IMR-90 (cell line): ENCODE measurements at places on chromosomes 1 and 21. TPM values are rescaled to one million over a fixed set of nuclear protein-coding genes. Genes with fewer than 3 reads are reported as not detected.

FCRL5 gene
- polyA plus RNA-seq: not detected in 2 replicates

- no peak overlapping the region for H3K27ac ChIP-seq
Measured at GRCh38 chr1:159933347-159933746, 8.0 kb upstream of the TAGLN2 start.

DNA sequence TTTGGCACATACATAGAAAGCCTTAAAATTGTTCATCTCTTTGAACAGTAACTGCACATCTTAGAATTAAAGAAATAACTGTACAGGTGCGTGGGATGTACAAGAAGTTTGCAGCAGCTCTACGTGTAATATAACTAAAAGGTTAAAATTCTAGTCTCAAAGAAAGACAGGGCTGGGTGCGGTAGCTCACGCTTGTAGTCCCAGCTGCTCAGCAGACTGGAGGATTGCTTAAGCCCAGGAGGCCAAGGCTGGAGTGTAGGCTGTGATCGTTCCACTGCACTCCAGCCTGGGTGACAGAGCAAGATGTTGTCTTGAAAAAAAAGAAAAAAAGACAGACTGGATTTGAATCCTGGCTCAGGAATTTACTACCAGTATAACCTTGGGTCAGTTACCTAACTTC, 13.4 kb downstream of the PARP1 start:
- no peaks in the 10 kb centered on the region for H3K4me1 ChIP-seq
- H3K4me3 ChIP-seq: no peak overlapping the region
- DNase-seq: no peak
- peaks cover 32% of the 10 kb centered on the region for H3K36me3 ChIP-seq

DNA sequence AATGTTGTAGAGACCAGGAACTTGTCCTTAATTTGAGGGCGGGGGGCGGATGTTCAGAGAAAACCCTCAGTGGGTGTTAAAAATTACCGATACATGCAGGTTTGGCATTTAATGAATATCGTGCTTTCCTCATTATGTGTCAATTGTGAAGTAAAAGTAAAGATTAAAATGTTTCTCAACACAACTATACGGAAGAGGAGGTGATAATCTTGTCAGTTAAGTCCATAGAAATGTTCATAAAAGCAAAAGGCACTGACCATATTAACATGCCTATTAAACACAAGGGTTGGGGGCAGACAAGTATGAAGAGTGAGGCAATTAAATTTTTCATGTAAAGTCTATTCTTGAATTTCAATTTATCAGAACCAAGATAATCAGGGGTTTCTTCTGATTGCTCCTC, 1.3 kb downstream of the BRINP3 start:
- no peak overlapping the region for H3K27ac ChIP-seq
- DNase-seq: no peak
- no peaks in the 10 kb centered on the region for H3K4me1 ChIP-seq
- H3K4me3 ChIP-seq: no peak overlapping the region
- H3K36me3 ChIP-seq: no peaks in the 10 kb centered on the region
- no peaks in the 10 kb centered on the region; the same call in 1 of the 2 replicates for H3K27me3 ChIP-seq

DNA sequence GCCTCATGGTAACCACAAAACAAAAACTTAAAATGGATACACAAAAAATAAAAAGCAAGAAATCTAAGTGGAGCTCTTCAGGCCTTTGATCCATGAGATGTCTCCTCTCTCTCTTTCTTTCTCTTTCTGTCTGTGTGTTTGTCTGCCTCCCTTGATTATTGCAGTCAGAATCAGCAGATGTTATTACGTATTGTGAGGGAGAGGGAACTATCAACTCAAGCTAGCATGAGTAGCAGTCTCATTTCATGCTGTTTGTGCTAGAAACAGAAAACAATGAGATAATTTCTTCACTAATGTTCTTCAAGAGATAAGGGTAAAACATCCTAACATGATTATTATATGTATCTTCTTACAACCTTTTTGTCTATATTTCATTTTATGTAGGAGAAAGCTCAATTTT, 103.7 kb upstream of the PDC start:
- no peaks in the 10 kb centered on the region for H3K36me3 ChIP-seq
- no peaks in the 10 kb centered on the region; the same call in 1 of the 2 replicates for H3K4me1 ChIP-seq

DNA sequence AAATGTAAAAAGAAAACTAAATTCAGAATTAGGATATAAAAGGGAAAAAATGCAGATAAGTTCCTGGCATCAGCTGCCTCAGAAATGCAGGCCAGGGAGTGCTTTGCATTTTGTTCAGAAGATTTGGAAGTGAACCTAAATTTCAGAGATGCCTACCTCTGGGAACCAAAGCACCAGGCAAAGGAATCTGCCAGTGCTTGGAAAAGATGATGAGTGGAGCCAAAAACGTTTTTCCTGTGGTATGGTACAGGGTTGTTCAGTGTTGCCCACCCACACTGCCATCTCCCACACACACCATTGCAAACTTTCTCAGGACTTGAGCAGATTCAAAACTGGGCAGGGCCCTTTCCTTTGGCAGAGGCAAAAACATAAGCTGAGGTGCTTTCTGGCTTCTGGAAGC, 349.5 kb downstream of the TGFB2 start:
- H3K4me1 ChIP-seq: 0 out of 2 replicates have a peak, but pooled peaks cover 2% of the 10 kb centered on the region
- H3K36me3 ChIP-seq: no peaks in the 10 kb centered on the region
- H3K4me3 ChIP-seq: no peak overlapping the region

DNA sequence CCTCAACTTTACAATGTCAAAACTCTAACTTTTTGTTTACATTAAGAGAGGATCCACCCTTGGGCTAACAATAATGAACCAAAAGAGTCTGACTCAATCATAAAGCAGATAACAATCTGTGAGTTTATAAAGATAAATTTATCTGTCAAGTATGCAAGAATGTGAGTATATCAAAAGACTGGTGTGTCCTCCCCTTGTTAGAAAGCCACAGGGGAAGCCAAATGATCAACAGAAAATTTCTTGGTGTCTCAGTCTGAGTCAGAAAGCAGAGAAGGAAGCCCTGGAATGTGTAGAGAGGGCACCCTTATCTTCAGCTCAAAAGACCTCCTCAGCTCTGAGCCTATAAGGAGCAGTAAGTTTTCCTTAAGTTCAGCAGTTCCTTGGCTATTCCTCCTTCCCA, 13.9 kb upstream of the PDIK1L start:
- DNase-seq: peak; percentile 55
- H3K27me3 ChIP-seq: peaks cover 20% of the 10 kb centered on the region
- H3K4me3 ChIP-seq: no peak overlapping the region
- H3K4me1 ChIP-seq: peaks cover 4% of the 10 kb centered on the region; the same call in 1 of the 2 replicates

GRCh38 chr1:172344444-172344843, 76.0 kb upstream of the C1orf105 start:
- H3K27ac ChIP-seq: 0 out of 2 replicates have a peak overlapping the region, but pooled peaks have one; percentile 29
- H3K4me1 ChIP-seq: peaks cover 9% of the 10 kb centered on the region
- H3K36me3 ChIP-seq: no peaks in the 10 kb centered on the region
- no peak for DNase-seq
- H3K4me3 ChIP-seq: no peak overlapping the region
